Stimulated activated CD4-positive, alpha-beta T cell treated with anti-CD3 and anti-CD28 coated beads, Interleukin-1b, Interleukin-23, amount 100 ng/mL, for 1 hour (primary cell): ENCODE measurements at places on chromosomes 7 and 10.

- no peak for DNase-seq
These were observed 31.3 kb downstream of the FAM204A start for GRCh38 chr10:118310822-118311221.

GRCh38 chr7:27262121-27262520, 19.5 kb downstream of the EVX1 start:
- DNase-seq = no peak

DNA sequence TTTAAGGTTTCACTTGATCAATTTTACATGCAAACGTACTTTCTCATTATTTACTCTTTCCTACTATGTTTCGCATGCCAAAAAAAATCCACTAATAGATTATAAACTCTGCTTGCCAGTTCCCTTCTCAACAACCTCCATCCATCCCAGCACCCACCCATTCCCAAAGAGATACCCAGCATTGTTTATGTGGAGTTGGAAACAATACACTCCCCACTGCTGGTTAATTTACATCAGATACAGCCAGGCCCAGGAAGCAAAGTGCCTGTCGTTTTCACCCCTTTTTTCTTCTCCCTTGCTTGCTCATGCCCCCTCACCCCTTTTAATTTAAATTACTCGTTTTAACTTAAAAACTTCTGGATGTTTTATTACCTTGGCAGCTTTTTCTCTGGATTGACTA, 59.9 kb downstream of the HIBADH start:
- no peak for DNase-seq

GRCh38 chr7:112298543-112299100, 92.1 kb downstream of the ZNF277 start:
- no peak for DNase-seq

DNA sequence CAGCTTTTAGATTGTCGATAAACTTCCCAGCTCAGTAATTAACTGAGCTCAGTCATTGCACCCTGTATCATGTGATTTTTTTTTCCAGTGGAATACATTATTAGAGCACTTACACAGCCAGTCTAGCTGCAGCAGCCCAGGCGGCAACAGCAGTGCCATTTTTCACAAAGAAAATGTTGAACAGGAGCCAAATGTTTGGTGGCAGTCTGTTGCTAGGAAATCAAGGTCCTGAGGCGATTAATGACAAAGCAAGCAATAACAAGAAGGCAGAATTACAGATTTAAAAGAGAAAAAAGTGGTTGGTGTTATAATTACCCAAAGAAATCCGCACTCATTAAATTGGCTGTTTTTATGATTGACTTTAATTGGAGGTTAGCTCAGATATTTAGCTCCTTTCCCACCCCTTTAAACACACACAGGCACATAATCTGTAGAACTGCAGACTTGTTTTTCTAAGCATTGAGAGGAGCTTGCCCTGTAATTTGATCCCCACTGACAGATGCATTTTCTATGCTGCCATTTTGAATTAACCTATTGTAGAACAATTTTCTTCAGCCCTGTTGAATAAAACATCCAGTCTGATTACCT, 267.4 kb downstream of the ADK start:
- DNase-seq = no peak

GRCh38 chr7:127943541-127944521, 87.4 kb downstream of the LRRC4 start:
- DNase-seq = no peak

- peak; percentile 26 for DNase-seq
These were observed 143.8 kb upstream of the TMEM106B start for GRCh38 chr7:12067156-12067831.

- DNase-seq = no peak
These were observed at the start of gene MEST for GRCh38 chr7:130491841-130492522. Gene MEST, plus strand, starts transcription at chr7:130492085. Its CDS starts 229 bp downstream, at chr7:130492314.

GRCh38 chr7:155665957-155666287, 21.5 kb downstream of the RBM33 start:
- DNase-seq = no peak

DNA sequence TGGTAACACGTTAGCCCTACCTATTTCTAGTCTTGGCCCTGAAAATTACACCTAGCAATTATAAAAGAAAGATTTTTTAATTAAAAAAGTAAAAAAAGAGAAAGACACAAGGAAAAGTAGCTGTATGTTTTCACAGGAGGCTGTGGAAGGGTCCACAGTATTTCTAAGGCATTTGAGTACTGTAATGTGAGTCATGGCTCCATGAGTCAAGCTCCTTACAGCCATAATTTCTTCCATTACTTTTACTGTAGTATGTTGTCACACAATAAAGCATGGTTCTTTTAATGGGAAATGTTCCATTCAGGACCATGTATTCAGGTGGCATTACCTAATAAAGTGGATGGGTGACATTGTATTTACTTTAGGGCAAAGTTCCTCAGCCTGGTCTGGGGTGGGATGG, 113.4 kb downstream of the GPR37 start:
- no peak for DNase-seq

GRCh38 chr7:48139459-48139858, 31.8 kb upstream of the ABCA13 start:
- no peak for DNase-seq

DNA sequence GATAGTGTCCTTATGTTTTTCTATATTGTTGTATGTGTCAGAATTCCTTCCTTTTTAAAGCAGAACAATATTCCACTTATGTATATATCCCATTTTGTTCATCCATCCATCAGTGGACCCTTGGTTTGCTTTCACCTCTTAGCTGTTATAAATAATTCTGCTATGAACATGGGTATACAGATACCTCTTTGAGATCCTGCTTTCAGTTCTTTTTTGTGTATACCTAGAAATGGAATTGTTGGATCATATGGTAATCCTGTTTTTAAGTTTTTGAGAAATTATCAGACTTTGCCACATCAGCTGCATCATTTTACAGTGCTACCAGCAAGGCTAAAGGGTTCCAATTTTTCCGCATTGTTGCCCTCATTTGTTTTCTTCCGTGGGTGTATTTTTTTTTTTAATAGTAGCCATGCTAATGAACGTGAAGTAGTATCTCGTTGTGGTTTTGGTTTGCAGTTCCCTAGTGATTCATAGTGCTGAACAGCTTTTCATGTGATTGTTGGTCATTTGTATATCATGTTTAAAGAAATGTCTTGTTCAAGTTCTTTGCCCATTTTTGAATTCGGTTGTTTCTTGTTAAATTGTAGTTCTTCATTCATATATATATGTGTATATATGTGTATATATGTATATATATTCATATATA, 87.8 kb downstream of the LCOR start:
- no peak for DNase-seq

- no peak for DNase-seq
These were observed 46.2 kb downstream of the PARP12 start for GRCh38 chr7:140016540-140016939.

GRCh38 chr7:88291398-88292173, 15.1 kb downstream of the STEAP4 start:
- DNase-seq = no peak

GRCh38 chr7:6476596-6477317, 29.0 kb upstream of the DAGLB start:
- no peak for DNase-seq

- DNase-seq = no peak
These were observed 9.6 kb upstream of the MYPN start for GRCh38 chr10:68099736-68100135.

GRCh38 chr7:159127691-159128642, 16.7 kb downstream of the VIPR2 start:
- no peak for DNase-seq

- DNase-seq = no peak
These were observed 124.1 kb upstream of the FERD3L start for GRCh38 chr7:19269301-19269700.

- DNase-seq = no peak
These were observed 28.6 kb downstream of the TNS3 start for GRCh38 chr7:47553309-47553708.
